ENCODE measurements at places on chromosomes 16 and 17. TPM values are rescaled to one million over a fixed set of nuclear protein-coding genes. Genes with fewer than 3 reads are reported as not detected.

GJC1 gene
- 8.2 TPM for total RNA-seq

TERB1 gene
- 0.34 TPM for total RNA-seq

GRCh38 chr17:29070781-29071180 lies 27.8 kb downstream of the PIPOX start:
- DNase-seq = no peak

DNA sequence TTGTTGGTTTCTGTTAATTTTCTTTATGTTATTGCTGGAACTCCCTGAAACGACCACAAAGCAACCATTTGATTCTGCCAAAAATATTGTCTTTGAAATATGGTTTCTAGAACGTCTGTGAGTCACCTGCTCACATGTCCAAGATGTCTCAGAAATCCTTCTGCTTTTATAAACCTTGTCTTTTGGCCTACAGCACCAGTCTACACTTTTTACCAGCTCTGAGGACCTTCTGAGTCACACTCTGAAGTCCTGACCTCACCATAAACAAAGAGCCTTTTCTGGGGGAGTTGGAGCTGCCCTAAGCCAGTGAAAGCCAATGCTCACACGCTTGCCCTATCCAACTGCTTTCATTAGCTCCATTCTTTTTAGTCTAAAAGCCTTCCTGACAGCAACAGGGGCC lies 55.5 kb downstream of the GRIN2A start:
- DNase-seq = no peak

- no peak for DNase-seq
These were observed 32.6 kb downstream of the RTN4RL1 start for GRCh38 chr17:1992541-1992940.

- no peak for DNase-seq
These were observed 4.7 kb downstream of the HS3ST6 start for GRCh38 chr16:1913327-1914083.

DNA sequence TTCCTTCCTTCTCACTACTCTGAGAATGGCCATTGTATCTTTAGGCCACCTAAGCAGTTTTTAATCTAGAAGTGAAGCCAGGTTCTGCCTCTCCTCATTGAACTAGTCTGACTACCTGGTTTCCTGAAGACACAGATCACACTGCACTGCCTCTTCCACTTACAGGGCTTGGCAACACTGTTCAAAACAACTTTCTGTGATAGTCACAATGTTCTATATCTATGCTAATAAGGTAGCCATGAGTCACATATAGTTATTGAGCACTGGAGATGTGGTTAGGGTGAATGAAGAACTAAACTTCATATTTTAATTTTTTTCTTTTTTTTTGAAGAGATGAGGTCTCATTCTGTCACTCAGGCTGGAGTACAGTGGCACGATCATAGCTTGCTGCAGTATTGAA lies 26.9 kb downstream of the RND2 start:
- no peak for DNase-seq

DNA sequence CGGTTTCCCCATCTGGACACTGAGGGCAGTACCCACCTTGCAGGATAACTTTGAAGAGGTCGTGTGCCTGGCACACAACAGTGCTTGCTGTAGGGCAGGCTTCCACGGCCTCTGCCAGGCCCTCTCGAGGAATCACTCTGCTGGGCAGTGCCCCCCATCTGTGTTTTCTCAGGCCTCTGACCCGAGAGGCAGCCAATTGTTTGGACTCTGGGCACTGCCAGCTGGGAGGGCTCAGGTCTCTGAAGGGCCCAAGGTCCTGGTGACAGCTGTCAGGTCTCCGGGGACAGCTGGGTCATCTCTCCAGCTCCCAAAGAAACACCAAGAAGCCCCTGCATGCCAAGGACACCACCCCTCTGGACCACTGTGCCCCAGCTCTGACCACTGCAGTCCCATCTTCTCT lies 1.0 kb upstream of the RAB26 start:
- DNase-seq = no peak

GRCh38 chr17:67280279-67280678 lies 35.3 kb upstream of the HELZ start:
- no peak for DNase-seq

DNA sequence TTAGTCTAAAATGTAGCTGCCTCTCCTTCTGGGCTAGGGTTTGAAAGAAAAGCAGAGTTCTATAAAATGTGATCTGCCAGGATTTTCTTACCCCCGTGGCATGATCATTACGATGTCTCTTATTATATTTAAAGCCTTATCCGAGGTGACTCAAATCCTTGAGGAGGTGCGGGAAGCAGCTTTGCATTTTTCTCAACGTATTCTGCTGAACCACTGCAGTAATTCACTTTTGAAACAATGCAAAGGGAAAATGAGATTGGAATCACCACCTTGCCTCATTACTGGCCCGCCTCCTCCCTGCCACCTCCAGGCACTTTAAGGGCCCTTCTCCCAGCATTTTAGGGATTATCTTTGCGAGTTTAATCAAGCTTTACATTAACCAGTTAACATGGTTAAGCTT lies 9.7 kb upstream of the NOG start:
- DNase-seq = no peak

RAD51C gene
- total RNA-seq = 62.7 TPM

- no peak for DNase-seq
These were observed 492.1 kb downstream of the CDH8 start for GRCh38 chr16:61544165-61544564.

DNA sequence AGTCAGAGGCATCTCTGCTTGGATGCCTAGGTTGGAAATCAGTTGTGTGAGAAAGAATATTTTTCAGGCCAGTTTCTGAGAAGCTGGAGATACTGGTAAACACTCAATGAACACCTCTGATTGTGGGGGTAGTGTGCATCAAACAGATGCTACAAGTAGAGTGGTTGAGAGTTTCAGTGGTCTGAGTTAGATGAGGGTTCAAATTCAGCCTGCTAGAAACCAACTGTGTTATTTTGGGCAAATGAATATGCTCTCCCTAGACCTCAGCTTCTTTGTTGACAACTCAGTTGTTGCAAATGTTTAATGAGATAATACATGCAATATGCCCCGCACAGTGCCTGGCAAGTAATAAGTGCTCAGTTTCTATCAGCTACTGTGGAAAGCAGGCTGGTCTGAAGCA lies 25.2 kb upstream of the MAF start:
- no peak for DNase-seq

DNA sequence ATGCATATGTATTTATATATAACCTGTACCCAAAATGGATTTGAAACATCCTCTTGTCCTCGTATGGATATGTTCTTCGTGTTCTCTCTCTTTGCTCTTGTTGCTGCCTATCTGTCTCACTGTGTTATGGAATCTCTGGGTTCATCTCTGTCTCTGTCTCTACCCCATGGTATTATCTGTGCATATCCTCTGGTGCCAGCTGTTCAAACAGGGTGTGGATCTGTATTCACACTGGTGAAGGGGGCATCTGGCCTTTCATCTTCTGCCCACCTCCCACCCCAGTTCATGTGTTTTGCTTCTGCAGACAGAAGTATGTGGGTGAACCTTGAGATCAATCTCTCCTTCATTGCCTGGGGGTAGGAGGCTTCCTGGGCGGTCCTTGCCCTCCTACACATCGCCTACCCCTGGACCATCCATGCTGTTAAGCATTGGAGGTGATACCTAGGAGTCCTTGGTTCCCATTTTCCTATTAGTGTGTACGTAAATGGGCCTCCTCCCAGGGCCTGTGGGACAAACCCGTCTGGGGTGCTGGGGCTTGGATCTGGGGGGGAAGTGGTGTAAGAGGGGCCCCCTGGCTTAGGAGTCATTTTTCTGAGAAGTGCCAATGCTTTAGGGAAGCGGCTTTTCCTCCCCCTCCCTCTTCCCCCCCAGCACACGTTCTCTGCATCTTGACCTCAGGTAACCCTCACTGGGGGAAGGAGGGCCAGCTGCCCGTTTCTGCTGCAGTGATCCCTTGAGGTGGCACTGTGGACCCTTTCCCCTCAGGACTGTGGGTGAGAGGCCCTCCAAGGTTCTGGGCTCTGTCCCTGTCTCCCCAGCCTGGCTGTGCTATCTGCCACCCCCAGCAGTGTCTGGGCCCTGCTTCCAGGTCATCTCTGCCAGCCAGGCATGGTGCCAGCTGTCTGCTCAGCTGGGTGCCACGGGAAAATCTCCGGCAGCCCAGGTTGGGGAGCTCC lies 21.1 kb downstream of the RARA start:
- DNase-seq = no peak

HSD17B2 gene
- total RNA-seq = not detected

- no peak for DNase-seq
These were observed 36.5 kb upstream of the TOB1 start for GRCh38 chr17:50902372-50903353.

- DNase-seq = no peak
These were observed 33.6 kb downstream of the CDH1 start for GRCh38 chr16:68770671-68771070.

DNA sequence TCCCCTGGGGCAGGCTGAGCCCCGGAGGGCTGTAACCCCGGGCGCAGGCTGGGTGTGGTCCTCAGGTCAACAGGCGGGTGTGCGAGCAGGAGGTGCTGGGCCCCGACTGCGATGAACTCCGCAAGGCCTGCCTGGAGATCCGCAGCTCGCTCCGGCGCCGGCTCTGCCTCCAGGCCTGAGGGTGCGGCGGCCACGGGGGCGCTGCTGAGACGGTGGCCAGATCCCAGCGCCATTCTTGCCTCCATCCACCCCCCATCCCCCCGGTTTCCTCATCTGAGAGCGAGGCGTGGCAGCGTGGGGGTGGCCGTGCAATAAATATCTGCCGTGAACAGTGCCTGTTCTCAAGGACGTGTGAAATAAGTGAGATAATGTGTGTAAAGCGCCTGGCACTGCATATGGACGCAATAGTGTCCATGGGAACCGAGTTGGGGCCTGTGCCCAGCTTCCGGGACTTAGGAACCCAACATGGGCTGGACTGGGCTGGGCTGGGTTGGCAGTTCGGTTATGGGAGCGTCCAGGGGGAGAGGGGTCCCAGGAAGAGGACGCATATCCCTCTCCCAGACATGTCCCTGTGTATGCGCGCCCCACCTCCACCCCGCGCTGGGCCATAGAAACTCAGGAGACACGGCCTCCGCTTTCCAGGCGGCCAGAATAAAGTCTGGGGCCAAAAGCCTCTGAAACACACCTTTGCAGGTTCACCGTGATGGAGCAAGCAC lies 15.0 kb downstream of the ZNF213 start:
- DNase-seq = peak; percentile 50

- DNase-seq = no peak
These were observed 7.7 kb upstream of the ARHGAP23 start for GRCh38 chr17:38420518-38420917.

GRCh38 chr17:43702637-43703036 lies 40.9 kb upstream of the MEOX1 start:
- no peak for DNase-seq

- no peak for DNase-seq
These were observed 77.7 kb downstream of the NETO2 start for GRCh38 chr16:47065766-47066688.

SDK2 gene
- total RNA-seq = 0.07 TPM

DNA sequence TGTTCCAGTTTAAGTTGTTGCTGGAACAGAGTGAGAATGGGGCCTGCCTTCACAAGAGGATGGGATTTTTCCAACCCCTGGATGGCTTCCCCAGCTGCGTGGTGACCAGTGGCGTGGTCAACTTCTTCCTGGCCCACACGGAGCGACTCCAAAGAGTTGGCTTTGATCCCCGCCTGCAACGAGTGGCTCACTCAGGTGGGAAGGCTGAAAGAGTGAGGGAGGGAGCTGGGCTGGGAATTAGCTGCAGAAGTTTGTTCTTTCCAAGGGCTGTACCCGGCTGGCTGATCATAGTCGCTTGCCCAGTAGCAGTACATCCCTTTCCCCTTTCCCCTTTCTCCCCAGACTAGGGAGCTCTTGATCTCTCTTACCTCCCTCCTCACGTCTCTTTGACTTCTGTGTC lies 36.1 kb downstream of the B4GALNT2 start:
- DNase-seq = no peak

DNA sequence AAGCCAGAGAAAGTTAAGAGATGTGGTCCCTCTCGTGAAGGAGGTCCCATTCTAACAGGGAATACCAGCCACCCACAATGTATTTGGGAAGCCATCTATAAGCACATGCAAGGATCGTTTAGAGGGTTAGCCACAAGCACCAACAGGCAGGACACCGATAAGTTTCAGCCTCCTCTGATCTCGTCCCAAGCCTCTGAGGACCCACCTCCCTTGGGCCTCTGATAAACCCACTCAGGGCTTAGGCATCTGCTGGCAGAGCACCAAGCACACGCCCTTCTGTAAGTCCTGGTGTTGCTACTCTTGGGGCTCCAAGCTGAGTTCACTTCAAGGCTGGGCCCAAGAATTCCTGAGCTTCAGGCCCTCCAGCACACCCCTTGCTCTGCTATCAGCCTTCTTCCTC lies 5.4 kb upstream of the PNPO start:
- no peak for DNase-seq

GRCh38 chr17:48814504-48814903 lies 2.5 kb downstream of the TTLL6 start:
- no peak for DNase-seq

TBX4 gene
- total RNA-seq = not detected

DNA sequence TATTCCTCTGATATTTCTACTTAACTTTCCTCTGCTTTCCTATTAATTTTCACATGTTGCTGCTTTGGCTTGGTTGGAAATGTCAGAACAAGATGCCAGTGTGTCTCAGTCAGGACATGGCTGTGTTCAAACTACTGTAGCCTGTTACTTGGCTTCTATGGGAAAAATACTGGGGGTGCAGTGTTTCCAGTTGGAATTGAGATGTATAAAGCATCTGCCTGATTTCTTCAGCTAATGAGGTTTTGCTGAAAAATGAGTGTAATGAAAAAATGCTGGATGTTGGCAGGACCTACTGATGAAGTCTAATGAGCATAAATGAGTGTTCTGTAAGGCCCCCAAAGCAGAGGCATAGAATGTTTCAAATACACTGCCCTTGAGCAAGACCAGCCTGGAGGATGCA lies 166.6 kb downstream of the PHKB start:
- DNase-seq = no peak

DNA sequence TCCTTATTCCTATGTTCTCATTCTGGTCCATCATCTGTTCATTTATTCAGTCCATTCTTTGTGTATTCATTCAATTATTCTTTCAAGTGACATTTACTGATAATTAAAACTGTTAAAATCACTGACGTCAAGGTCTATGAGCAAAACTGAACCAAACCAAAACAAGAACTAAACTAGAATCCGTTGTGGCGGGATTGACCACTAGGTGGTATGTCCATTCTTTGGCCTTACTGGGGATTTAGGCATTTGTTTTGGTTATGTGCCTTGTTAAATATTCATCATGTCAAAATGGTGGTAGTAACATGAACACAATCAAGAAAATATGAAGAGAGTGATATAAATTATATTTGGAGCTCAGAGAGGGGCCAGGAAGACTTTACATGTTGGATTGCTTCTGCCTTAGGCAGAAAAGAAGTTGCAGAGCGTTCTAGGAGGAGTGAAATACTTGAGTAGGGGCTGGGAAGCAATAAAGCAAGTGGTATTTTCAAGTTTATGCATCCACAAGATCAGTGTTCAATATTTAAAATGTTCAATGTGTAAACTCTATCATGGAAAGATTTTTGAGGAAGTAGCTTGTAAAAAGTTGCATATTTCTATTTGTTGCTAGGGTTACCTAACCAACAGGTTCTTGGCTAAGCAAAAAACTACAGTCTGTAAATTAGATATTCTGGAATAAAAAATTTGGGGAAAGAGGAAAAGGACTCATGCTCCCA lies 129.0 kb downstream of the CDH13 start:
- no peak for DNase-seq

GRCh38 chr17:28477928-28478327 lies 4.5 kb downstream of the SLC13A2 start:
- no peak for DNase-seq

GOSR1 gene
- 53.6 TPM for total RNA-seq

- DNase-seq = no peak
These were observed 17.1 kb downstream of the HIGD1B start for GRCh38 chr17:44864831-44865230.

CLEC19A gene
- total RNA-seq = not detected

SLC52A1 gene
- 0.14 TPM for total RNA-seq

- no peak for DNase-seq
These were observed 10.0 kb upstream of the PRR29 start for GRCh38 chr17:63988127-63988478.

TRAPPC1 gene
- 190 TPM for total RNA-seq

All from activated T-helper 2 cell treated with anti-CD3 and anti-CD28 coated beads, Interferon-gamma antibody, Interleukin-2, Interleukin-4, amounts not matched to agents 10 μg/mL and 5 μg/mL and 100 μg/mL, durations not matched to agents 14 hours and 24 hours and 36 hours (primary cell).